NCI-H1930 (cell line): ENCODE measurements at places on chromosomes 5 and 9.

DNA sequence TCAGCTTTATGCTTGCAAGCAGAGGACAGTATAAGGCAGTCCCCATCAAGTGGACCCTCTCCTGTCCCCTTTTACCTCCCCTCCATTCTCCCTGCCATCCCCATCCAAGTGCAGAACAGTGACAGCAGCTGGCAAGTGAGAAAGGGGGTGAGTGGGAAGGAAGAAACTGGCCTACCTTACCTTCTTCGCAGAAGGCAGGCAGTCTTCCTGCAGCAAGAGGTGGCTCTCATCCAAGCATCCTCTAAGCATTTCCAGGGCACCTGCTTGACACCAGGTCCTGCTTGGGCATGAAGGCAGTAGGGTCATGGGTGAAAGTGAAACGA, 77.3 kb upstream of the SH3PXD2B start:
- DNase-seq = no peak

GRCh38 chr5:56517011-56517416, 283.9 kb upstream of the ANKRD55 start:
- no peak for DNase-seq

DNA sequence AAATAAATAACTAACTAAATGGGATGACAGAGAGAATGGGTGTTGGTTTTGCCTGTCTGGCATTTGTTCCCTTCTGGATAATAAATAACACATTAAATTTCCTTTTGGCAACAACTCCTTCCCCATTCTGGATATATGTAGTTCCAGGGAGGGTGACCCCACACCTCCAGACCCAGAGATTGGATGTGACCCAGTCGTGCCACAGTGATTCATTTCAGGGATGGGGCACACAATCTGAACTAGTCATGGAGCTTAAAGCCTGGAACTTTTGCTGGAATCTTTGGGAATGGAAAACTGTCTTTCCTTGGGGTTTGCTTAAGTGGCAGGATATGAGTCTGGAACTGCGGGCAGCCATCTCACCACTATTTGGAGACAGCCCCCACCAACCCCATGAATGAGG, 11.3 kb downstream of the KLF9 start:
- DNase-seq = no peak

DNA sequence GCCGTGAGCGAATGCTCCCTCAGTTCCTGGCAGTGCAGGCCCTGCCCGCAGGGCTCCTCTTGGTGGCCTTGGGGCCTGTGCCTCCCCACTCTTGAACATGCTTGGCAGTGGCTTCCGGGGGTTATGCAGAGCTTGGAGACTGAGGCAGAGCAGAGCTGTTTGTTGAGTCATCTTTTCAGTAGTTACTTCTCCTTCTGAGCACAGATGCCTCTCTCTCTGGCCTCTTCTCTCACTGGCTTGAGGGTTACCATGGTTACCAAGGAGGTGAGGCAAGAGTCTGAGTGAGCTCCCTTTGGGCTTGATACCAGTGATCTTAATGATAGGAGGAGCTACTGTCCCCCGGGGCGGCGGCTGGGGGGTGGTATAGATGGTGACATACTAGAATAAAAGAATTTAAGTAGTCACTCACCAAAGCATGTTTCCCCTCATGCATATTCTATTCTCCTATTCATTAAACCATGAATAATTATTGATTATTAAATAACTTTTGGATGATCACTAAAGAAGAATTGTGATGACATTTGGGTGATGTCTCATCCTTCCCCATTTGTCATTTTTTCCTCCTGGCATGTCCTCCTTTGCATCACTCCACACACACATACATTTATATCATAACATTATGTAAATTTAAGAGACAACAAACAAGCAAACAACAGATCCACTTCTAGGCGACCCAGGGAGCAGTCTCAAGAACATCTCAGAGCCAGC, 111.1 kb downstream of the ARHGAP26 start:
- no peak for DNase-seq
